ENCODE measurements at places on chromosomes 7 and 10. TPM values are rescaled to one million over a fixed set of nuclear protein-coding genes. Genes with fewer than 3 reads are reported as not detected.

ENTPD1 gene
- 25.4 TPM for total RNA-seq

DNA sequence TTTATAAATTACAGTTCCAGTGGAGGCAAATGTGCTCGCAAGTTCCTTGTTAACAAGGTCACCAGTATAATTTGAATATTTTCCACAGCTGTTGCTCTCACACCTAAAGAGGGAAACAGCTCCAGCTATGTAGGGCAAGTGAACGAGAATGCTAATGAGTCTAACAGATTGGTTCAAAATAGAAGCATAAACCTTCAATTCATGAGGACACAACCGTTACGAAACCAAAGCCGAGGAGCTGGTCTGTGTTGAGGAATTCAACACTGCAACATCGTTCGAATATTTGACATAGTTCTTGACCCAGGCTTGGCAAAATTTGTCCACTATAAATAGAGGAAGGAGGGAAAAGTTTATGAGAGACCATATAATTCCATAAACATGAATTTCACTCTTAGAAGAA lies 161.3 kb downstream of the KLF6 start:
- no peak for DNase-seq

- DNase-seq: no peak
These were observed 20.2 kb downstream of the ZMIZ2 start for GRCh38 chr7:44768628-44769371.

CPXM2 gene
- total RNA-seq: 17.9 TPM

DNA sequence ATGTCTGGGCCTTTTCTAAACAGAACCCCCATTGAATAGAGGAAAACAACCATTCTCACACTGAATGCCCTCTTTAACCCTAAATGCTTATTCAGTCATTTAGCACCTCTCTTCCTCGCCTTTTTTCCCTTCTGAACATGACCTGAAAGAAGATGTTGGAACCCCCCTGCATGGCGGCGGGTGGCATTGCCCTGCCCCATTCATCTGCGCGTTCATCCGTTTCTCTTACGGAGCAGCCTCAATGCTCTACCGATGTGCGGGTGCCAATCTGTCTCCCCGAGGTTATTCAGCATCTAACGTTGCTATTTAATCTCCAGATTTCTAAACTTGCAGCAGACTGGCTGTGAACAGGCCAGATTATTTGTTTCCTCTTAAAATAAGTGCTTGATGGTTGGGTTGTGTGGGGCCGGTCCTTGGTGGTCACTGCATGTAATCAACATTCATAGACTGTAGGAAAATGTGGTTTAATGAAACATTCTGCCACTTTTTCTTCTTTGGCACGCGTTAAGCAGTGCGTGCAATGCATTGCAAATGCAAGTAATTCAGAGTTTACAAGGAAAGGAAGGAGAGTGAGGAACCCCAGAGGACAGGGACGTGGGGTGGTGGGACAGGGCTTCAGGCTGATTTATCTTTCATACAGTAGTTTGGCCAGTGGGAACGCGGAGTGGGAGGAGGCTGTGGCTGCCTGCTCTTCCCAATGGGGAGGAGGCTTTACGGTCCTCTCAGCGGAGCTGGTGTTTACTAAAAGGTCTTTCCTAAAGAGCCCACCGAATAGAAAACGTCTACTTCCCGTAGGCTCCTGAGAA lies 286.7 kb downstream of the DPP6 start:
- DNase-seq: no peak

DNA sequence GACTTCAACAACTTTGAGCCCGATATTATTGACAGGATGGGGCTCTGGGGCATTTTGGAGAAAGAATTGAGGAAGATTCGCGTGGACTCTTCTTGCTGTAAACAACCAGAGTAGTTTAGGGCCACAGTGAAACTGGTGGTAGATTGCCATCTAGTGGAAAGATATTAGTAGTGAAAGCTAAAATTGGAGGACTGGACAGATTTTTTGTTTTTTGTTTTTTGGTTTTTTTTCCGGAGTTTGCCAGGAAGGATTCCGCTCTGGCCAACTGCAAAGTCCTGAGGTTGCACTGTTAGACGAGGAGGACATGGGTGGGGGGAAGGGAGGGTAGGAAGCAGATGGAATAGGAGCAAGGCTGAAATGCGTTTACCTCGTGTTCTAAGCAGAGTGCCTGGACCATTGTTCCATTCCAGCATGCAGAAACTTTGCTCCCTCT lies 11.7 kb downstream of the NOBOX start:
- DNase-seq: no peak

GRCh38 chr10:43712821-43713584 lies 64.3 kb upstream of the ZNF32 start:
- no peak for DNase-seq

BAMBI gene
- 14.3 TPM for total RNA-seq

NAT16 gene
- total RNA-seq: not detected

- no peak for DNase-seq
These were observed 677 bp downstream of the TSPAN14 start for GRCh38 chr10:80454513-80455460.

- DNase-seq: no peak
These were observed 1.3 kb downstream of the CAMK2B start for GRCh38 chr7:44324204-44324480.

DNA sequence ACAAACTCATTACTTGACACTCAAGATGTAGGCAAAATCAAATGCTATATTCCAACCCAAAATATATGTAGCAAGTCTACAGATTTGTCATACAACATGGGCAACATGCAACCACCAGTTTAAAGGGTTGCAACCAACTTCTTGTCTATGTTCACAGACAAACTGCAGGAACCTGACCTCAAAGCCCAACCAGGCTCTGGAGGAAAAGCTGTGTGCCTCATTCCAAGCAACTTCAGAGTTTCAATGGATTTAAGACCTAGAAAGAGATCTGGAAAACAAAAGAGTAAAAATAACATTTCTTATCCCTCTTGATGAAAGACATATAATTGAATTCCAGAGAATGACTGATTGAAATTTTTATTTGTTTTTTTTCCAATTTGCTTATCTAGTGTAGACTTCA lies 300.5 kb upstream of the ETV1 start:
- no peak for DNase-seq

GRCh38 chr10:112330607-112331160 lies 43.2 kb upstream of the ACSL5 start:
- DNase-seq: no peak
